Type B pancreatic cell (in vitro differentiated cells): ENCODE measurements at places on chromosomes 6 and 20.

DNA sequence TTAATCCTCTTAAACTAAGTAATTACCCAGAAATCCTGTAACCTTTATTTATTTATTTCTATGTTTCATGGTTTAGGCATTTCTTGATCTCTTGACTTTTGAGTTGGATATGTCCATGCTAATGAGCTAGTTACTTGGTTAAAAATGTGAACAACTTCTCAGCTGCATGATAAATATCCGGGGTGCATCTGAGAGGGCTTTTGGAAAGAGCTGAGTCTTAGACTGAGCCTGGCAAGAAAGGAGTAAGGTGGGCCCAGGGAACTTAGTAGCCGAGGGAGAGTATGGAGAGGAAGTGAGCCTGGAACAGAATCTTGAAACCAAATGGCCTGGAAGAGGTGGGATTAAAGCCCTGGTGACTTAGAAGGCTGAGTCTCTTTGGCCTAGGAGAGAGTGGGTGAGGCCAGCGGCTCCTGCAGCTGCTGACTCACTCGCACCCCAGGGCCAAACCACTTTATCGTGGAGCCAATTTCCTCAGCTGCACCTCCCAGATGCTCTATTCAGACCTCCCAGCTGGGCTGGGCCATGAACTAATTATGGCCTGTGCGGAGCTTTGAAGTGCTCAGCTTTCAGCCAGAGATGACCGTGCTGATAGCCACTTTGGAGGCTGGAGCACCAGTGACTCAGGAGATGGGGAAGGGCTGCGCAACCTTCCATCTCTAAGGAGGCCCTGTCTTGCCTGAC lies 19.1 kb downstream of the TGM3 start:
- DNase-seq, result no peak

DNA sequence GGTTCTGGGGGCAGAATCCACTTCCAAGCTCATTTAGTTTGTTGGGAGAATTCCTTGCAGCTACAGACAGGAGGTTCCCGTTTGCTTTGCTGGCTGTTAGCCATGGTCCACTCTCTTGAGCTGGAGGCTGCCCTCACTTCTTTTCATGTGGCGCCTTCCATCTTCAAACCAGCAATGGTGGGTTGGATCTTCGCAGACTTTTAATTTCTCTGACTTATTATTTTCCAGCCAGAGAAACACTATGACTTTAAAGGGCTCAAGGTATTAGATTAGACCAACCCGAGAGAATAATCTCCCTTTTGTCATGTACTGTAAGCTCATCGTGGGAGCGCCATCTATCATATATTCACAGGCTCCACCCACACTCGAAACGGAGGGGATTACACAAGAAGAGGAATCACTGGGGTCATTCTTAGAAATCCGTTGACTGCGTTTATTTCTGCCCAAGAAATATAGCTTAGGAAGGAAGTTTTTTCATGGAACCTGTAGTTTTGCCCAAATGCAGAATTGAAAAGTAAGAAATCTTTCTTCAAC lies 38.9 kb downstream of the SAMD5 start:
- DNase-seq, result no peak

- DNase-seq, result no peak
These were observed 73.5 kb downstream of the BFSP1 start for GRCh38 chr20:17457588-17458190.

GRCh38 chr6:154457881-154458284 lies 52.6 kb downstream of the CNKSR3 start:
- no peak for DNase-seq

- no peak for DNase-seq
These were observed 47.4 kb upstream of the SRF start for GRCh38 chr6:43123461-43124314.

GRCh38 chr20:44027343-44028002 lies 112.8 kb downstream of the TOX2 start:
- peak; percentile 48 for DNase-seq

- peak; percentile 57 for DNase-seq
These were observed 97.5 kb downstream of the ERMARD start for GRCh38 chr6:169848946-169849345.

- no peak for DNase-seq
These were observed 53.7 kb downstream of the NUDT3 start for GRCh38 chr6:34338811-34339210.

DNA sequence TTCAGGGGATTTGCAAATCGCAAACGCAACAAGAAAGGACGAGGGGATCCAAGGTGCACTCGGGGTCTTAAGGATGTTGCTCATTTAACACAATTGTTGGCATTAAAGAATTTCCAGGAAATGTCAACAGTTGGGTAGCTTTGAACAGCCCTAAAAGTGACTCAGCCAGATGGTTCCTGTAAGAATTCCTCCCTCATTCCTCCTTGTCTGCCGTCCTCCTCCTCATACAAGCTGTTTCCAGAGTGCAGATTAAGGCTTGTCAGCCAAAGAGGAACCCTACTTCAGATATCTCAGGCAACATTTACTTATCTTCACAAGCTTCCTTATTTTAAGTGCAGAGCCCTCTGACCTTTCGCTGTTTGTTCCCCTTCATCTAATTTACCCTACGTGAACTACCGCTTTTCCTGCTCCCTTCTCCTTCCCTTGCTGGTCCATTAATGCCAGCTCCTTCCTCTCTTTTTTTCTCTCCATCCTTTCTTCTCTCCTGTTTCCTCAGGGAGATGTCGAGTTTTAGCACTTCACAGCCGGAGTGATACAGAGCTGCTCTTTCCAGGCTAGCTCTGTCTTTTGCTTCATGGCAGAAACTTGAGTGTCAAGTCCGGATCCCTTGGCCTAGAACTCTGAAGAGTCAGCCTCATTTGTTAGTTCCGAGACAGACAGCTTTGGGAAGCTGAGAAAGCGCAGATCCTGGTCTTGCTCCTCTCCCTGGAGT lies 26.1 kb upstream of the TBC1D7 start:
- no peak for DNase-seq

DNA sequence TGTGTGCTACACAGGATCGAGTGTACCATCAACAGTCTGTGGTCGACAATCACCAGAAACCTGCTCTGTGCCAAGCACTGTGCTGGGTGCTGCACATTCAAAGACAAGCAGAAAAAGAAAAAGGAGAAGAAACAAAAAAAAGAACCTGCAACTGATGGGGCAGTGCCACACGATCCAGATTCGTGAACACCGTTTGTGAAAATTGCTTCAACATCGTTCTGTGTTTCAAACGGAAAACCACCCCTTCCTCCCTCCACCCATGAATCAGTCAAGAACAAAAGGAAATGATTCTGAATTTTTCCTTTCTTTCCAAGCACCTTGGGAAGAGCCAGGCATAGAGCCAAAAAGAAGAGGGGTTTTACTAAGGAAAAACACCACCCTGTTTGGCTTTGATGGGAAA lies 129.2 kb upstream of the ARID1B start:
- DNase-seq, result no peak

DNA sequence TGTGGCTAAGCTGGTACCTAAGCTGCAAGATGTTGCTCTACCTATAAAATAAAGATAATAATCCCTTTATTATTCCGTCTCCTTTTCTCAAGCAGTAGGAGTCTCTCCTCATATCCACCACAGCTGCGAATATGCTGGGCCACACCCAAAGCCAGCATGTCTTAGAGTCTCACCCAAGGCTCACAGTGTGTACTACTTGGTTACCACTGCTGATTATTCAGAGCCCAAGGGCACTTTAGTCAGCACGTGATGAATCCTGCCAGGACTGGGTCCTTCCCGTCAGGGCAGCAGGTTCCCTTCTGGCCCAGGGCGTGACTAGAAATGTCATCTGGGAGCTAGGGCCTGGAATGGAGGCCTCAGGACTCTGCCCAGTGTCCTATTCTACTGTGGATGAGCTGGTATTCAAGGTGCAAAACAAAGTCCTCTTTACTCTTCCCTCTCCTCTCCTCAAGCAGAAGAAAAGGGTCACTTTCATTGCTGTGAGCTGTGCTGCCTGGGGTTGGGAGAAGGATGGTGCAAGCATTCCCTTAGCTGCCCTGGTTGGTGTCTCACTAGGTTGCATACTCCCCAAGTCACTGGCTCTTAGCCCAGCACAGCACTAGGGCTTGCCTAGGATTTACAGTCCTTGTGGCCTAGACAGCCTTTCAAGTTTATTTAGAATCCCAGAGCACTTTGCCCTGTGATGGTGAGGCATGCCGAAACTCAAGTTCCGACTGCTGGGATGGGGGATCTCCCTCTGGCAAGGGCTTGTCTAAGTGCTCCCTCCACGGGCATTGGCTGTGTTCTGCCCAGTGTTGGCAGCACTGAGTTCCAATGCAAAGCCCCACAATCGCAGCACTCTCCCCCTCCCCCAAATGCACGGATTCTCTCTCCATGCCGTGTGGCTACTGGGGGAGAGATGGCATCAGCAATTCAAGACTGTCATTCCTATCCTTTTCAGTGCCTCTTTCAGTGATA lies 320.2 kb downstream of the BTBD9 start:
- no peak for DNase-seq

DNA sequence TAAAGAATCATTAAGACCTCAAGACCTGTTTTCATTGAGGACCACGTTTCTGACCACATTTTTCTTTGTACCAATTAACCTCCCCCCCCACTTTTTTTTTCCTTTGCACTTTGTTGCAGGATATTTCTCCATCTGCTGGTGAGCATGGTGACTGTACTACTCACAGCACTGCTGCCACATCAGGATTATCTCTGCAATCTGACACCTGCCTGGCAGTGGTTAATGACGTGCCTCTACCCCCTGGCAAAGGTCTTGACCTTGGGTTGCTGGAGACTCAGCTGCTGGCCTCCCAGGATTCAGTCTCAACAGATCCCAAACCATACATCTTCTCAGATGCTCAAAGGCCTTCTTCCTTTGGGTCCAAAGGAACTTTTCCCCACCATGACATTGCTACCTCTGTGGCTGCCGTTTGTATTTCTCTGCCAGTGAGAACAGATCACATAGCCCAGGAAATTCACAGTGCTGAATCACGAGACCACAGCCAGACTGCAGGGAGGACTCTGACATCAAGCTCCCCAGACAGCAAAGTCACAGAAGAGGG lies 46.6 kb upstream of the EDN3 start:
- no peak for DNase-seq

GRCh38 chr6:73024598-73024997 lies 200.7 kb downstream of the KHDC1L start:
- no peak for DNase-seq

- no peak for DNase-seq
These were observed 27.9 kb upstream of the TMEM217 start for GRCh38 chr6:37285861-37286311.

DNA sequence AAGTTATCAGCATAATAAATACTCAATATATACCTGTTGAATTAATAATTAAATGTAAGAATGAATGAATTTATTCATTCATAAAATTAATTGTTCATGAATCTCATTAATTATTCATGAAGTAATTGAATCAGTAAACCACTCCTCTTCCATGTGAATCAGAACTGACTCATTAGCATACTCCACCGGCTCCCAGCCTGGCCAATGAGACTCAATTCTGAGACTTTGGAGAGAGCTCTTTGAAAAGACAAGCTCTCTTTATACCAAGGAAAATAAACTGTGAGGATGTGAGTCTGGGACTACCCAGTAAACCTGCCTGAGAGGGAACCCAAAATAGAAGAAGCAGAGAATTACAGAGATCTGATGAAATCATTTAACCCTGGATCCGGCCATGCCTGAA lies 8.4 kb upstream of the SLC2A10 start:
- DNase-seq, result no peak

DNA sequence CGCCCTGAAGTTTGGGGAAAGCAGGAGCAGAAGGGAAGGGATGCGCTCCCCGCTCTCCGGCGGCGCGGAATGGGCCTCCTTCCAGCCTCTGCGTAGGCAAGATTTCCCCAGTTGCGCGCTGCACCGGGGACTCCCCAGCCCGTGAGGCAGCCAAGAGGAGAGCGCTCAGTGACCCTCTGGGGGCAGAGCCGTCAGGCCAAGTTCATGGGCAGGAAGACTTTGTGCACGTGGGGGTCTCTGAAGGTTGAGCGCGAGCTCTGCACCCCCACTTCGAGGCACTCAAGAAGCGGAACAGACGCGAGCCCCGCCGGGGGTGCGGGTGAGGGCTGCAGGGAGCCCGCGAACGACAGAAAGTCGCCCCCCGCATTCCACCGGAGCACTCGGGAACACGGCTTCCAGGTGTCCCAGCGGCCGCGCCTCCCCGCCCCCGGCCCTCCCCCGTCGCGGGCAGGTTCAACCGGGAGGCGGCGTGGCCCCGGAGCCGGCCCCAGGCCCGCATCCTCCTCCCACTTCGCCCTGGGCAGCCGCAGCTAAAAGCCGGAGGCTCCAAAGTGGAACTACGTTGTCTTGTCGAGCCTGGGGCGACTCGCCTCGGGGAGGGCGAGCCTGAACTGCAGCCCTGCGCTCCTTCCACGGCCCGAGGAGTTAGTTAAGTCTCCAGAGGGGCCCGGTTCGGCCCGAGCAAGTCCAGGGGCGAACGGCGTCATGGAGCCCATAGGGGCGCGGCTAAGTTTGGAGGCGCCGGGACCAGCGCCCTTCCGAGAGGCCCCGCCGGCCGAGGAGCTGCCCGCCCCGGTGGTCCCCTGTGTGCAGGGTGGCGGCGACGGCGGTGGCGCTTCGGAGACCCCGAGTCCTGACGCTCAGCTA lies at the start of gene PPP1R3G:
Gene PPP1R3G (plus strand): TSS at position 561 of the 867 bp plus-strand sequence. CDS start 145 bp downstream, at position 706.
- no peak for DNase-seq

- no peak for DNase-seq
These were observed 33.0 kb upstream of the GPR6 start for GRCh38 chr6:109945091-109945490.

DNA sequence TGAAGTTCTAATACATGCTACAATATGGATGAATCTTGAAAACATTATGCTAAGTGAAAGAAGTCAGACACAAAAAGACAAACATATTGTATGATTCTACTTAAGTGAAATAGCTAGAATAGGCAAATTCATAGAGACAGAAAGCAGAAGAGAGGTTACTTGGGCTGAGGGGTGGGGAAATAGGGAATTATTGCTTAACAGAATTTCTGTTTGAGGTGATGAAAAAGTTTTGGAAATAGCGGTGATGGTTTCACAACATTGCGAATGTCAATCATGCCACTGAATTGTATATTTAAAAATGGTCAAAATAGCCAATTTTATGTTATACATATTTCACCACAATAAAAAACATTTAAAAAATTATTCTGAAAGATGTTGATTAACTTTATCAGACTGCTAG lies 6.1 kb downstream of the SLC26A8 start:
- no peak for DNase-seq

GRCh38 chr20:62370807-62371587 lies 3.9 kb upstream of the LAMA5 start:
- no peak for DNase-seq

DNA sequence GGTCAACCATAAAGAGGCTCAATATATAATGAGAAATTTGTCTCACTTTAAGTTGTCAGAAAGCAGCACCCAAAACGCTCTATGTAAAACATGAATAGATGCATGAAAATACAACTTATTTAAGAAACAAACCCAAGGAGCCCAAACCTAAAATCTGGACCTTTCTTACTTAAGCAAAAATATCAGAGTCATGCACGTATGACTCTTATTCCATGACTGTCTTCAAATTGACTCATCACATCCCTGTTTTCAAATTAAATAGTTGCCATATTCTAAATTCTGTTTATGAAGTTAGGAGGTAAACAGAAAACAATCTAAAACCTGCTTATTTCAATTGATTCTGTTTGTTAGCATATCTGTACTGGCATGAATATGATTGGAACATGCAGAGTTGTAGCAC lies 42.1 kb downstream of the ANKRD6 start:
- no peak for DNase-seq

GRCh38 chr6:29958921-29959320 lies 16.6 kb downstream of the HLA-A start:
- DNase-seq, result no peak
